ENCODE measurements at places on chromosomes 13 and 19.

- DNase-seq: no peak
Measured at GRCh38 chr19:39481229-39481545, 549 bp downstream of the TIMM50 start.

DNA sequence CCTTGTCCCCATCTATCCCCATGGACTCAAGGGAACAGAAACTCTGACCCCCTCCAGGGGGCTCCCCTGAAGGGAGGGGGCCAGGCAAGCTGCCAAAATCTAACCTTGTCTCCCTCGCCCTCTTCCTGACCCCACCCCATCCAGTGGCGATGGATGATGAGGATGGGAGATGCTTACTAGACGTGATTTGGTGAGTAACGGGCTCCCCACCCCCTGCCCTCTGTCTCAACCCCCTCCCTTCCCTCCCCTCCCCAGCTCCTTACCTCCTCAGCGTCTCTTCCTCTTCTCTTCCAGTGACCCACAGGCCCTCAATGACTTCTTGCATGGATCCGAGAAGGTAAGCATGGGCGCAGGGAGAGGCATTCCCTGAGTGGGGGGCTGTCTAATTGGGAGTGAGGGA lies 39.8 kb upstream of the EHD2 start:
- DNase-seq: no peak

DNA sequence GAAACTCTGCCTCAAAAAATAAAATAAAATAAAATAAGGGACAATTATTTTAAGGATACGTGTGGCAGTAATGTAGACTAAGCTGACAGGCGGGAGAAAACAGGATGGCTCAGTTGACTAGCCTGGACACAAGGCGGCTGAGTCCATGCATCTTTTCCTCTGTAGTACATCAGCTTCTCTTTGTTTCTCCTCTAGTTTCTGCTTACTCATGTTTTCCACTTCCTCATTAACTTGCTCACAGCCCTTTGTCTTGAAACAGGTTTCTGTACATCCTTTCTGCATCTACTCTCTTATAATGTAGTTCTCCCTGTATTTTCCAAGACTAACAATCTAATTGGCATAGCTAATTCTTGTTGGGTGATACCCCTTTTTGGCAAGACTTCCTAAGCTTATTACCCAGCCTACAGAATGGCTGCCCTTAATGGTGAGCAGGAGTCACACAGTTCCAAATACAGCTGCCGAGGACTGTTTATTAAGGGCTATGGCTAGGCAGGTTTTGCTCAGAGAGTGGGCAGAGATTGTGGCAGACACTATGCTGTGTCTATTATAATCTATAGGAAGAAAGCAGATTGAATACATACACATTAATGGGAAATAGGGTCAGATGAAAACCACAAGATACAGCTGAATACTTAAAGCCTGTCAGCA lies 58.7 kb upstream of the KLF5 start:
- DNase-seq: peak; percentile 53

- peak; percentile 2 for DNase-seq
Measured at GRCh38 chr13:98879957-98880356, 97.9 kb downstream of the DOCK9 start.

DNA sequence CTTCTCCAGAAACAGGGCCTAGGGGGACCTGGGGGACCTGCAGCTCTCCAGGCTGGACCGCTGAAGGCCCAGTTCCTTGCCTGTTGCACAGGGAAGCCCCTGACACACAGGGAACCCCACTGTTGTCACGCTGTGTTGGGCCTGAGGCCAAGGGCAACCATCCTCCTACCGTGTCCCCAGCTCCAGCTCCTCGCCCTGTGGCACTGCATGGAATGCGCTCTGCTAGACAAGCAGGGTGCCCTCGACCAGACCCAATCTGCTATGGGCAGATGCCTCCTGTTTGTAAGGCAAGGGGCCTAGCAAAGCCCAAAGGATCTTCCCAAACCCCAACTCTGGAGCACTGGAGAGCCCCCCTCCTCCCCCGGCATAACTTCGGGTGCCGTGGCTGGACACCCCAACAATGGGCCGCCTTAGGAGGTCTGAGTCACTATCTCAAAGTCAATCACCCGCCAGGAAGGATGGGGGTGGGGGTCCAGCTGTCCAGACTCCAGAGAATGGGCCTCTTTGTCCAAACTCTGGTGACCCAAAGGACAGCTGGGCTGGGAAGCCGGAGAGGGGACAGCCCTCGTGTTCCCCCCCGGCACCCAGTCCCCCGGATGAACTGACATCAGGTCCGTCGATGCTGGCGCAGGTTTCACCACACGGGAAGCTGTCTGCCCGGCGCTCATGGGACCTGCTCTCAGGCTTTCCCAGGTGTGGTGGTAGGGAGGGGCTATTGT lies 3.7 kb downstream of the BRSK1 start:
- DNase-seq: no peak

All from kidney tubule cell (primary cell).